ENCODE measurements at places on chromosomes 1 and 21.

GRCh38 chr1:109274533-109275476, 8.1 kb downstream of the PSRC1 start:
- peak; percentile 74 for DNase-seq

GRCh38 chr1:233656032-233656635, 42.2 kb downstream of the KCNK1 start:
- no peak for DNase-seq

- no peak for DNase-seq
Measured at GRCh38 chr1:64492424-64492823, 22.5 kb downstream of the CACHD1 start.

- DNase-seq: no peak
Measured at GRCh38 chr21:46008893-46009621, 27.5 kb downstream of the COL6A1 start.

DNA sequence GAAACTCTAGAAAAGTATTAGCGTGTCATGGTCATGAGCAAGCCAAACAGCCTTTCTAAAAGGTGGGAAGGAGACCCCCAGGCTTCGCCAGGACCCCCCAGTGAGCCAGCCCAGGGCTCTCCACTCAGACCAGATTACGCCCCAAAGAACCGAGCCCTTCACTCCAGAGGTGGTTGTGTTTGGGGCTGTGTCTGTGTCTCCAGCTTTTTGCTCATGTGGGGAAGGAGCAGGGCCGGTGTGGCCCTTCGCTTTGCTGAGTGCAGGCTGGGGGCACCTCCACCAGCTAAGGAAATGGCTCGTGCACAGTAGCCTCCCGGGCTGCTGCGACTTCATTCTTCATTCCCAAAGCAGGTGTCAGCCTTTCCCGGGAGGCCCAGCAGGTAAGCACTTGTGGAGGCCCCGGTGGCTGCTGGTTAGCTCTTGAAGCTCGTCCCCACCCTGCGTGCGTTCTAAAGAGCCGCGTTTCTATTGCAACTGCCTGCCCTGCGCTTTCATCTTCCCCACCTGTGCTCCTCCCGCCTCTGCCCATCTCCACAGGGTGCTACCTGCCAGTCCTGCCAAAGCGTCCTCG, 531 bp downstream of the TSPEAR start:
- peak; percentile 72 for DNase-seq

DNA sequence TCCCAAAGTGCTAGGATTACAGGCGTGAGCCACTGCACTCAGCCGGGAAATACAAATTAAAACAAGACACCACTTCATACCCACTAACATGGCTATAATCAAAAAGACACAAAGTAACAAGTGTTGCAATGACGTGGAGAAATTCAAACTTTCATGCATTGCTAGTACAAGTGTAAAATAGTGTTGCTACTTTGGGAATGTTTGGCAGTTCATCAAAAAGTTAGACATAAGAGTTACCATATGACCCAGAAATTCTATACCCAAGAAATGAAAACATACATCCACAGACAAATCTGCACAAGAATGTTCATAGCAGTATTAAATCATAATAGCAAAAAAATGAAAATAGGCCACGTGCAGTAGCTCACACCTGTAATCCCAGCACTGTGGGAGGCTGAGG, 16.4 kb downstream of the FOXJ3 start:
- no peak for DNase-seq
